Cerebellar cortex (tissue), 1 donor: ENCODE measurements at places on chromosomes 7 and 10.

GRCh38 chr7:143905509-143905908 lies 3.5 kb upstream of the TCAF1 start:
- DNase-seq = no peak

DNA sequence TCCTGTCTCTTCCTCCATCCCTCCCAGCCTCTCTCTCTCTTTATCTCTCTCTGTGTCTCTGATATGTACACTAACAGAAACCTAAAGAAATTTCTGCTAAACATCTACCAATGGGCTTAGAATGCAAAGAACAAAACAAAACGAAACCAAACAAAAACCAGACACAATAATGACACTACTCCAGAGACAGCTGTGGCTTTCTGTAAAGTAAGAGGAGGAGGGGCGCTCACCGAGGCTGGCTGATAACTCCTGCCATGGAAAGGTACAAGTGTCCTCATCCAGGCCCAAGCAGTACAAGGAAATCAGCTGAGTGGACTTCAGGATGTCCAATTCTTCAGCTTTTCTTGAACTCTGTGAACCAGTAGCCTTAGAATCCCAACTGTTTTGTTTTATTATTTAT lies 70.4 kb upstream of the FZD8 start:
- DNase-seq = no peak

- no peak for DNase-seq
Measured at GRCh38 chr10:33858326-33858725, 523.9 kb upstream of the NRP1 start.

GRCh38 chr10:32577448-32577847 lies 131.5 kb downstream of the CCDC7 start:
- no peak for DNase-seq

GRCh38 chr7:143299346-143299745 lies 11.2 kb downstream of the CASP2 start:
- no peak for DNase-seq

GRCh38 chr7:22657479-22657878 lies 69.5 kb upstream of the IL6 start:
- DNase-seq = no peak

- no peak for DNase-seq
Measured at GRCh38 chr10:76001019-76001418, 569.6 kb downstream of the LRMDA start.

GRCh38 chr10:48844616-48845015 lies 95.0 kb downstream of the LRRC18 start:
- no peak for DNase-seq

- DNase-seq = no peak
Measured at GRCh38 chr7:114375907-114376306, 38.7 kb upstream of the FOXP2 start.

GRCh38 chr10:125455431-125455830 lies 227.5 kb downstream of the TEX36 start:
- no peak for DNase-seq
